Activated CD4-positive, alpha-beta T cell treated with anti-CD3 and anti-CD28 coated beads, Interleukin-2, amount 50 U/mL, for 24 hours (primary cell): ENCODE measurements at places on chromosomes 1 and 21.
A peak's percentile ranks its signal among the peaks of the same experiment; 100 is the strongest.

- no peak for DNase-seq
These were observed 40.7 kb downstream of the ARHGEF10L start for GRCh38 chr1:17579951-17580939.

DNA sequence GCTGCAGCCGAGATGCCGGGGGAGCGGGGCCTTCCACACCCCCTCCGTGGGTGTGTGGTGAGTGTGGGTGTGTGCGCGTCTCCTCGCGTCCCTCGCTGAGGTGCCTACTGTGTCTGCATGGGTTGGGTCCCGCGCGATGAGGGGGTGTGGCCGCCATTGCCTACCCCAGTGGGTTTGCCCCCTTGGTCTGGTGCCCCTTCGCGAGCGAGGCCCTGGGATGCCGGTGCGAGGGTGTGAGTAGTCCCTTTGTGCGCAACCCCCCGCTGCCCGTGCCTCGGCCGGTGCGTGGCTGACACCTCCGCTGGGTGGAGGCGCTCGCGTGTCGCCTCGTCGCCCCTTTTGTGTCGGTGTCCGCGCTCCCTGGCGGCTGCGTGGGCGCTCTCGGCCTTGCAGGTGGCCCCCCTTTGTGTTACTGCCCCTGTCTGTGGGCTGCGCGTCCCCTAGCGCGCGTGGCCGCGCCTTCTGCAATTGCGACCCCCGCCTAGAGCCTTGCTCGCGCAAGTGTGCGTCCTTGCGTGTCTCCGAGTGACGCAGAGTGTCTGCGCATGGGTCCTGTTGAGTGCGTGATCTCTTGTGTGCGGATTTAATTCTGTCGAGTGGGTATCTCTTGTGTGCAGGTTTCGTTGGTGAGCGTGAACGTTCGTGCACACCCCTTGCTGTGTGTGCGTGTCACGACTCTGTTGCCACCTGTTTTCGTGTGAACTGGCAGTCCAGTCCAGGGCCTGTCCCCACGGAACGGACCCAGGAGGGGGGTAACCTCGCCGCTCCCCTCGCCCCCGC lies 553 bp downstream of the TTC3 start:
- DNase-seq = peak; percentile 32

DNA sequence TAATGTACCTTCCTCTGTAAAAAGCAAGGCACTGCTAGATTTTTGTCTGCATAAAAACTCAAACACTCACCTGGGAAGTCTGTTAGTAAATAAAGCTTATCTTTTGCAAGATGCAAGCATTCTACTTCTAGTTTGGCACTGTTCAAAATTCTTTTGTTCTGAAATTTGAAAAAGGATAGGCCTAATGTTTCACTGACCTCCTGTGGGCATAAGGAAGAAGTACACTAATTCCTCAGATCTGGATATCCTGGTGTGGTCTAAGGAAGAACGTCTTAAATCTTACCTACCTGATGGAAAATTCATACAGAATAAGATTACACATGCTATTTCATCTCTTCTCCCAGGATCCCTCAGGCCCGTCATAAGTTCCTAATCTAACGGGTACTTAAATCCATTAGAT lies 93.5 kb upstream of the CAMK1G start:
- no peak for DNase-seq

DNA sequence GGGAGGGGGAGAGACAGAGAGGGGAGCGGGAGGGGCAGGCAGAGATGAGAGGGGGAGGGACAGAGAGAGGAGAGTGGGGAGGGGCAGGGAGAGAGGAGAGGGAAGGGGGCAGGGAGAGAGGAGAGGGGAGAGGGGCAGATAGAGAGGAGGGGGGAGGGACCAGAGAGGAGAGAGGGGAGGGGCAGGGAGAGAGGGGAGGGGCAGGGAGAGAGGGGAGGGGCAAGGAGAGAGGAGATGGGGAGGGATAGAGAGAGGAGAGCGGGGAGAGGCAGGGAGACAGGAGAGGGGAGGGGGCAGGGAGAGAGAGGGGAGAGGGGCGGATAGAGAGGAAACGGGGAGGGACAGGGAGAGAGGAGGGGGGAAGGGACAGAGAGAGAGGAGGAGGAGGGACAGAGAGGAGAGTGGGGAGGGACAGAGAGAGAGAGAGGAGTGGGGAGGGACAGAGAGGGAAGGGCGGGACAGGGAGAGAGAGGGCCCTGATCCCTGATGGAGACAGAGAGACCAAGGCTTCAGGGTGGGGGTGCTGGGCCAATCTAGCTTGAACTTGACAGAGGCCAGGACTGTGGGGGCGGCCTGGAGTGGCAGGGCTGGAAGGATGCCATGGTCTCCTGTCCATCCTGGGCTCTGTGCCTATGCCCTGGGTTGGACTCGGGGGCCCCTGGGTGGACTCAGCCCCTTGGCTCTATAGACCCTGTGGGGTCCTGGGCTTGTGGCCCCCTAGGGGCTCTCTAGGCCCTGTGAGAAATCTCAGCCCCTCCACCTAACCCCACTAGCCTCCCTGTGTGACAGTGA lies 43.6 kb downstream of the DMRTB1 start:
- DNase-seq = no peak

- DNase-seq = no peak
These were observed 115.5 kb upstream of the IRF2BP2 start for GRCh38 chr1:234725177-234726132.

DNA sequence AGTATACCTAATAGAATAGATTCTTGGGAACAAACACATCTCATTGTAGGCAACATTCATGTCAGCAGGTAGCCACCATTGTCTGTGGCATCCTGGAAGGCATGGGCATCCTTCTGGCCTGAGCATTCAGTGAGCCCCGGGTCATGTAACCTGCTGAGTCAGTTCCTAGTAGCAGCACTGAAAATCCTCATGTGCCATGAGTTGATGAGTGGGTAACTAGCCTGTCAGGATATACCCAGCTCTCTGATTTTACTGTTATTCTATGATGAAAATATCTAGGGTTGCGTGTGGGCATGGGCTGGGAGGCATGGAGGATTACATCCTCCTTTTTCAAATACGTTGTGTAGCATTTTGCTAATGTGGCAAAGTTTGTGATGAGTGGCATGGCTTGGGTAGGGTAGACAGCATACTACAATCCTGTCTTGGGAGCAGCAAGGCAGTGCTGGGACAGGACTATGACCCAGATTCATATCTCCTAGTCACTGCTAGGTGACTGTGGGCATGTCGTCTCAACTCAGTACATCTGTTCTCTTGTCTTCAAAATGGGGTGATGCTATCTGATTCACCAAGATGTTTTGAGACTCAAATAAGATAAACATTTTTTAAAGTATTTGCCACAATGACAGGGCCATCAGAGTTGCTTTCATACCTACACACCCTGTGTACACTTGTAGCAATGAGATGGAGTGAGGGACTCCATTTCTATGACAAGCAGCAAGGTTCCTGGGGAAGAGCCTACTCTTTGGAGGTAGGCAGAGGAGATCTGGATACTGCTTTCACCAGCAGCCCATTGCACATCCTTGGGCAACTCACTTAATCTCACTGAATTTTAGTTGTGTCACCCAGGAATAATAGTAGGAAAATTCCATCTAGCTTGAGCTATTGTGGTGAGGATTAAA lies 62.5 kb downstream of the CD58 start:
- no peak for DNase-seq

DNA sequence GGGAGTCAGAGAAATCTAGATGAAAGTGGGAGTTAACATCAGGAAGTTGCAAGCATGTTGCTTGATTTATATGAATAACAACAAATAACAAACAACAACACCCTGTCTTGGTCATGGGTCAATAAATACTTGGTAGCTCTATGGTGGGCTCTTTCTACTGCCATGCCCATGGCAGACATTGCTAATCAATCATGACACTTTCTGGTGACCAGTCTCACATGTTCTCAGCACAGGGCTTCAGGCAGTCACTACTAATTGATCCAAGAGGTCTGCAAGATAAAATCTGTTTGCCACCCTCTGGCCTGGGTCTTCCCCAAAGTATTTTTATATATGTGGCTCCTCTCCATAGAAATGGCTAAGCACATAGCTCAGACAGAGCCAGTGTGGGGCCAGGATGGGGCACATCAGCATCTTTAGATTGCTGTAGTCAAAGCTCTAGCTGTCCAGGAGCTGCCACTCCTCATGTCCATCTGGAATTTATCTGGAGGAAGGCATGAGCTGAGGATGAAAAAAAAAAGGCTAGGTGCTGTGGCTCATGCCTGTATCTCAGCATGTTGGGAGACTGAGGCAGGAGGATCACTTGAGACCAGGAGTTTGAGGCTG lies 51.2 kb downstream of the STUM start:
- no peak for DNase-seq

DNA sequence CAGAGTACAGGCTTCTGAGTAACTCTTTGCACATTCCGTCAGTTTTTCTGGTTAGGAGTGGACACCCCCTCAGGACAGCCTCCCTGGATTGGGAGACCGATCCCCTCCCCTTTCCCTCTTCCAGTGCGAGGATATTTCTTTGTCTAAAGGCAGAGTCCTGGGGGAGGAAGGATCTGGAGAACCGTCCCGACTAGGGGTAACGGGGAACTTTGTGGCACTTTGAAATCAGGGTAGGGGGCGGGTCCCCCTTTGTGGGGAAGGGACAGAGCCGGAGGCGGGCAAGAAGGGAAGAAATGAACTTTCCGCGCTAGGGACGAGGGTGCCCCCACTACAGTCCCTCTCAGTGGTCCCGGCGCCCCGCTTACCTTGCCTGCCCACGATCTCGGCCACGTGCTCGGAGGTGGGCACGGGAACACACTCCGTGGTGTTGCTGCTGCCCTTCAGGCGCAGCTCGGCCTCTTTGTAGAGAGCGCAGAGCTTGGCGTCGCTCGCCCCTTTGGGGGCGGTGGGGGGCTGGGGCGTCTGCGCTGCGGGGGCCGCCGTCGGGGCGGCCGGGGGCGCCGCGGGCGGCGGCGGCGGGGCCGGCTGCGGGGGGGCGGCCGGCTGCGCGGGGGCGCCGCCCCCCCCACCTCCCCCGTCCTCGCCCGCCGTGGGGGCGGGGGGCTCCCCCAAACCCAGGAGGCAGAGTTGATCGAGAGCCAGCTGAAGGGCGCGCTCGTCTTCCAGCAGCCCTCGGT lies 917 bp downstream of the MEX3A start:
- DNase-seq = no peak

DNA sequence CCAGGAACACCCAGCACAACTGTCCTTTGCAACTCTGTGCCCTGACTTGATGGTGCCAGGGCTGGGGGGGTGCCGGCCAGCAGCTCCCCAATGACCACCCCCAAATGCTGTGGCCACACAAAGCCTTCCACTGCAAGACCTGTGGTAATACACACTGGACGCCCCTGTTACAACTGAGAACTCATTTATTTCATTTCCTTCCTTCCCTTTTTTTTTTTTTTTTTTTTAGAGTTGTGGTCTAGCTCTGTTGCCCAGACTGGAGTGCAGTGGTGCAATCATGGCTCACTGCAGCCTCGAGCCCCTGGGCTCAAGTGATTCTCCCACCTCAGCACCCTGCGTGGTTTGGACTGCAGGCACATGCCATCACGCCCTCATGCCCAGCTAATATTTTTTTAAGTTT lies 25.2 kb downstream of the TP73 start:
- DNase-seq = no peak

DNA sequence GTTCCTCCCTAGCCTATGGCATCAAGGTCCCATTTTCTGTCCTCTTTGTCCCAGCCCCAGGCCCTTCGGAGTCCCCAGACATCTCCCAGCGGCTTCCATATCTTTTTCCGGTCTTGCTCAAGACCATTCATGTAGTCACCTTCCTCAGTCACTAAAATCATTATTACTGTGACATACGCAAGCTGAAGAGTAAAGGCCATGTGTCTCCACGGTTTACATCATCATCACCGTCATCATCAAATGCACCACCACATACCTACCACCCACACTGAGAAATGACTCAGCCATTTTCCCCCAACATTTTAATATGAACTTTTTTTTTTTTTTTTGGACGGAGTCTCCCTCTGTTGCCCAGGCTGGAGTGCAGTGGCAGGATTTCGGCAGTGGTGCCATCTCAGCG lies 43.4 kb downstream of the FHAD1 start:
- peak; percentile 21 for DNase-seq

DNA sequence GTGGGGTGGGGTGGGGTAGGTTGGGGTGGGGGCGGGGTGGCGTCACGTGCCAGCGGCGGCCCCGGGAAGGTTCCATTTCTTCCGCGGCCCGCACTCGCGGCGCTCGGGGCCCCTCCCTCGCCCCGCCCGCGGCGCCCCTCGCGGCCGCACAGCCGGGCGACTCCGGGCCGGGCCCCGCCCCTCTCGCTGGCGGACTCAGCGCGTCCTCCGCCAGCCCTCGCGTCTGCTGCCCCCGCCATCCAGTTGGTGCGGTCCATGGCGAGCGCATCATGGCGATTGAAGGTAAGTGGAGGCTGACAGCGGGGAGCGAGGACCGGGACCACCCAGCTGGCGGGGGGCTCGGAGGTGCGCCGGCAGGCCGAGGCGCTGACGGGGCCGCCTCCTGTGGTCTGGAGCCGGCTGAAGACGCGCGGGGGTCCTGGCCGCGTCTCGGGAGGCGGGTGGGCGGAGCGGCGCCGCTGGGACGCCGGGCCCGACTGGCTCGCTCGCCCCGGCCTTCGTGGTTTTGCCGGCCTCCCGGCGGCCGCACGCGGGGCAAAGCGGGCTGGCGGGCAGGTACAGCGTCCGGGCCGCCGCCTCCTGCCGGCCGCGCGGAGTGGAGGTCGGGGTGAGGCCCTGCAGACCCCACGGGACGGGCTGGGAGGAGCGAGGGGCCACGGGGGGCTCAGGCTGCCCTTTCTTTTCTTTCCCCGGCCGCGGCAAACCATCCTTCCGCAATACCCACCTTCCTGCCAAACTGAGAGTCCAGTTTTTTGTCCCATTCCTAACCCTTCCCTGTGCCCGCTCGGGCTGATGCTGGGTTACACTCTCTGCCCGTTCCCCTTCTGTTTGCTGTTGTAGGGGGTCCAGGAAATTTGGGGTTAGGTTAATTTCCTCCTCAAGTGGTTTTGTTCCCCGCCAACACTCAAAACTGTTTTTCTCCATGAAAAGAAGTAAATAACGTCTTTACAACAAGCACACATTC lies at the start of gene SYT14:
TSS of gene SYT14 (plus strand) at position 222 of the 964 bp plus-strand sequence. CDS start at position 270, 48 bp downstream.
- DNase-seq = no peak

DNA sequence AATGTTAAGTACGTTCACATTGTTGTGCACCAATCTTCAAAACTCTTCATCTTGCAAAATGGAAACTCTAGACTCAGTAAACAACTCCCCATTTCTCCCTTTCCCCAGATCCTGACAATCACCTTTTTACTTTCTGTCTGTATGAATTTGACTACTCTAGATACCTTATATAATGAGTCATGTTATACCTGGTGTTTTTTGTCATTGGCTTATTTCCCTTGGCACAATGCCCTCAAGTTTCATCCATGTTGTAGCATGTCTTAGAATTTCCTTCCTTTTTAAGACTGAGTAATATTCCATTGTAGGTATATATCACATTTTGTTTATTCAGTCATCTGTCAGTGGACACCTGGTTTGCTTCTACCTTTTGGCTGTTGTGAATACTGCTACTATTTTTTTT lies 399.5 kb downstream of the LMO4 start:
- no peak for DNase-seq

DNA sequence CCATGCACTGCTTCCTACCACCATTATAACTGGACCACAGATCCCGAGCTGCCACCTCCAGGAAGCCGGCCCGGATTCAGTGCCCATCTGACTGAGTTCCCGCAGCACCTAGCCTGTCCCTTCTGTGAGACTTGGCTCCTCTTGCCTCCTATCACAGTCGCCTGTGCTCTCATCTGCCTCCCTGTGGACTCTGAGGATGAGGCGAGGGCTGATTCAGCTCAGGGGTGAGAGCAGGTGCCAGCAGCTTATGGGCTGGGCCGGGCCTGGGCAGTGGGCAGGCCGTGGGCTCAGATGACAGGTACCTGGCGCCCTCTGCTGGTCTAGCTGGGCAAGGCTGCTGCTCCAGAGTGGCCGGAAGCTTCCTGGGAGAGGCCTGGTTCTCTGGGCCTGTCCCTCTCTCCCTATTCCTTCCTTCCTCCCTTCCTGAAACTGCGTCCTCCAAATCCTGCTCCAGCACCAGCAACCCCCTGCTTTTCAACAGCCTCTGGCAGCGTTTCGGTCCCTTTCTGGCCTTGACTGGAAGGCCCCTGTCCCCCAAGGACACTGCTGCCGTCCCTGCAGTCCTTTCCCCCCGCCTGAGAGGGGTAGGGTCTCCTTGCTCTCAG lies 17.3 kb upstream of the PCSK9 start:
- DNase-seq = peak; percentile 34
